ENCODE measurements at places on chromosomes 11 and 22.
A peak's percentile ranks its signal among the peaks of the same experiment; 100 is the strongest.

DNA sequence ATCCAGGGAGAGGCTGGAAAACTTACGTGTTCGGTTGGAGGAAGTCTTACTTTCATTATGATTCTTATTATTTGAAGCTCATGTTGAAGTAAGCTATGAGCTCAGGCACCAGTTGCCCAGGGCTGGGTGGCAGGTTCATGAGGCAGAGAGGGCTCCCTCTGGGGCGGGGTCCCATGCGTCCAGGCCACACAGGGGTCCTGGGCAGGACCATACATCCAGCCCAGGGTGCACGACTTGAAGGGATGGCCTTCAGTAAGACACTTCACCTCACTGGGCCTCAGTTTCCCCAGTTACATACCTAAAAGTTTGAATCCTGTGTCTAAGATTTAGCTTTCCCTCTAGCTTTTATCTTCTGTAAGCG, 107.3 kb upstream of the B3GAT1 start:
- no peak for DNase-seq

GRCh38 chr11:57482782-57483561, 22.6 kb downstream of the RTN4RL2 start:
- no peak for DNase-seq

DNA sequence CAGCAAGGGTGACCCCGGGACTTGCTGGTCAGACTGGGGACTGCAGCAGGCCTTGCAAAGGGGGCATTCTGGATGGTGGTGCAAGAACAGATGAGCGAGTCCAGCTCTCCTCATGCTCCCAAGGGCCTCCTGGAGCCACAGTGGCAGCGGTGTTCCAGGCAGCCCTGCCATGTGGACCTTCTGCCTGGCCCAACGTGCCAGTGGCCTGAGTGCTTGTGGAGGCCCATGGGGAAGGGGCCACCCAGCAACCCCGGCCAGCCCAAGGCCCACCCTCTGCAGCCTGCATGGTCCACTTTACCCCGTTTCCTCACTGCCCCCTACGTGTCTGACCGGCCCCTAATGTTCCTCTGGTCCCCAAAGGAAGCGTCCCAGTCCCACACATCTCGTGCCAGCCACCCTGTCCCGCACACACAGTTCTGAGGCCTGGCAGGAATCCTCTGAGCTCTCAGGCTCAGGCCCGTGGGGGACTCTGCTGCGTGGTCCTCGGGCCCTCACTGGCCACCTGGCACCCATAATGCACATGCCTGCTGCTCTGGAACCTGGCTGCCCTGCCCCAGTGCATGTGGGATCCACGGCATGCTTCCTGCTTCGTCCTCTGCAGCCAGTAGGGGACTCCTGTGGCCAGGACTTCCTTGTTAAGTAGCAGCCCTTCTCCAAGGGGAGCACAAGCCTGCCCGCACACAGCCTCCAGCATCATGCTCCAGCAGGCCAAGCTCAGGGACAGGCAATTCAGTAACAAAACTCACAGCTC, 85.5 kb downstream of the DGCR2 start:
- no peak for DNase-seq

DNA sequence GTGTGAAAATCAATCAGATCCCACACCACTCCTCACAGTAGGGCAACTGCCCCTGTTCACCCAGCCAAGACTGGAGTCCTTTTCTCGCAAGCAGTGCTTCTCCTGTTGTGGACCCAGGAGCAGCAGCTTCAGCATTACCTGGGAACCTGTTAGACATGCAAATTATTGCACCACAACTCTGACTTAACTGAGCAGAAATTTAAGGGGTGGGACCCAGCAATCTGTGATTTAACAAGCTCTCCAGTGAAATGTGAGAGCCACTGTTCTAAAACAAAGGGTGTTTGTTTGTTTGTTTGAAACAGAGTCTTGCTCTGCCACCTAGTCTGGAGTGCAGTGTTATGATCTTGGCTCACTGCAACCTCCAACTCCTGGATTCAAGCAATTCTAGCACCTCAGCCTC, 591.4 kb downstream of the SOX6 start:
- no peak for DNase-seq

- DNase-seq: no peak
Measured at GRCh38 chr11:101323997-101324396, 194.4 kb upstream of the PGR start.

- no peak for DNase-seq
Measured at GRCh38 chr11:64868904-64869570, 9.4 kb downstream of the EHD1 start.

DNA sequence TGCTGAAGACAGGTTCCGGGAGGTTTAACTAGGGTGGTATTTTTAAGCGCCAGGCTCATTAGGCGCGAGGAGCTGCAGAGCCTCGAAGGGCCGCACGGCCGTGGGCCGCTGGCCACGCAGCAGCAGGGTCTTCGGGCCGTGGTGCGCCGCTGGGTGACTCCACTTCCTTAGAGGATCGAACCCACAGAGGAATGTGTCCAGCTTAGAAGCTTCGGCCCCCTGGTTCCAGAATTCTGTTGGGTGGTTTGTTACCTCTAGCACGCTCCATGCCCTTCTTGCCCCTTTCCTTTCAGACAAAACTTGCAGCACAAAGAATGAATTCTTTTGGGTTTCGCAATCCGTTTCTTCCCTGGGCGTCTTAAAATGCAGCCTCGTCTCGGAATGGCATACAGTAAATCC, 773 bp upstream of the PATL1 start:
- DNase-seq: no peak

DNA sequence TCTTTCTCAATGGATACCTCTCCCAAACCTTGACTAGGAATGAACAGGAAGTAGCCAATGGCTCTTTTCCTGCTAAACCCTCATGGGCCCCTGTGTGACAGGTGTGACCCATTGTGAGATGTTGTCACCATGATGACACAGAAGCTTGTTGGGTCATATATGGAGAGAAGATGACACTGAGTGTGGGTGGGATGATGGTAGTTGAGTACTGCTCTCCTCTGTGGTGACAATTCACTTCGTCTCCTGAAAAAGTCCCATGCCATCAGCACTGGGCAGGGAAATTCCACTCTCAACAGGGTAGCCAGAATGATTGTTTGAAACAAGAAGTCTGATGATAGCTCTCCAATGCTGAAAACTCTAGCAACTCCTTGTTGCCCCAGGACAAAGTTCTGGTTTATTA, 94.0 kb upstream of the SEZ6L start:
- no peak for DNase-seq

DNA sequence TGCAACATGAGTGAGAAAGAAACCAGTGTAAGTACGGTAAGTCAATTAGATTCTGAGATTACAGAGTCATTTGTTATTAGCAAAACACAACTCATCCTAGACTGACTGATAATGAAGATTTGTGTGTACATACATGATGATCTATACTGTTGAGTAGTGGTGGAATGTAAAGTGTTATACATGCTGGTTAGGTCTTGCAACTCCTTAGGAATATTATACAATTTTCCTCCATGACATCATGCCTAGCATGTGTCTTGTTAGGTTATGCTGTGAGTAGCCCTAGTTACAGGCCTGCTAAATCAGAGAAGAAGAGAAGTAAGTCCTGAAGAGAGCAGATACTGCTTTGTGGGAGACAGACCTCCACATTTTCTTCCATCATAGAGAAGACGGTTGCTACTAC, 880.6 kb downstream of the LUZP2 start:
- DNase-seq: no peak

DNA sequence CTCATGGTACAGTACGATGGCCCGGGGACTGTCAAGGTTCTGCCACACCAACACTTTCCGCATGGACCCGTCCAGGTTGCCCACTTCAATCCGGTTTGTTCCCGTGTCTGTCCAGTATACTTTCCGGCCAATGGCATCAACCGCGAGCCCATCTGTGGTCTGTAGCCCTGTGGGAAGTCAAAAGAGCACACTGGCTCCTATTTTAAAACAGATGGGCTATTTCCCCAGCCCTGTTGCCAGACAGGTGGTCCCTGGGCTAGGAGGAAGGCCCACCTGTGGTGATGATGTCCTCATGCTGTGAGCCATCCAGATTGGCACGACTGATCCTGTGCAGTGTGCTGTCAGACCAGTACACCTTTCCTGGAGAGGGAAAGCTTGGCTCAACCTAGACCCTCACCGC, 30.4 kb upstream of the CKAP5 start:
- no peak for DNase-seq

DNA sequence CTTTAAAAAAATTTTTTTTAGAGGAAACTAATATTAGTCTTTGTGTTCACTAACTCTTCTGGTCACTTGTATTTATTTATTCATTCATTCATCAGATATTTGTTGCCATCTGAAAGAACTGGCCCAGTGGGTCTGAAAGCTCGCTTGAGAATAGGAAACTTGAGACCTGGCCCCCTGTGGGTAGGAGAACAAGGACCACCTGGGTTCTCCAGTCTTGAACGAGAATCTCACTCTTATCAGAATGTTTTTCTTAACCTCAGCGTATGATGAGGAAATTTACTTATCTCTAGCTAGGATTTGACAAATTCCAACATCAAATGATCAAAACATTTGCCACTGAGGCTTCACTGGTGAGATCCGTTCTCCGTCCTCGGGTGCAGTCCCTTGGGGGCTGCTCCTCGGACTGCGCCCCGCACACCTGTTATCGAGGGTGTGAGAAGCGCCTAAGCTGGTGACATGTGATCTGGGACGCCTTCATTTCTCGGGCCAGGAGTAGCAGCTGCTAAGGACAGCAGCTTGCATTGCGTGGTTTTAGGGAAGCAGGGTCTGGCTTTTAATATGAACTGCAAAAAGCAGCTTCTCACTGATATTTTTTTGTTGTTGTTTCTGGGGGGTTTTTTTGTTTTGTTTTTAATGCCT, 6.3 kb downstream of the C22orf31 start:
- no peak for DNase-seq

GRCh38 chr22:49325531-49326395, 501.9 kb downstream of the BRD1 start:
- DNase-seq: no peak

DNA sequence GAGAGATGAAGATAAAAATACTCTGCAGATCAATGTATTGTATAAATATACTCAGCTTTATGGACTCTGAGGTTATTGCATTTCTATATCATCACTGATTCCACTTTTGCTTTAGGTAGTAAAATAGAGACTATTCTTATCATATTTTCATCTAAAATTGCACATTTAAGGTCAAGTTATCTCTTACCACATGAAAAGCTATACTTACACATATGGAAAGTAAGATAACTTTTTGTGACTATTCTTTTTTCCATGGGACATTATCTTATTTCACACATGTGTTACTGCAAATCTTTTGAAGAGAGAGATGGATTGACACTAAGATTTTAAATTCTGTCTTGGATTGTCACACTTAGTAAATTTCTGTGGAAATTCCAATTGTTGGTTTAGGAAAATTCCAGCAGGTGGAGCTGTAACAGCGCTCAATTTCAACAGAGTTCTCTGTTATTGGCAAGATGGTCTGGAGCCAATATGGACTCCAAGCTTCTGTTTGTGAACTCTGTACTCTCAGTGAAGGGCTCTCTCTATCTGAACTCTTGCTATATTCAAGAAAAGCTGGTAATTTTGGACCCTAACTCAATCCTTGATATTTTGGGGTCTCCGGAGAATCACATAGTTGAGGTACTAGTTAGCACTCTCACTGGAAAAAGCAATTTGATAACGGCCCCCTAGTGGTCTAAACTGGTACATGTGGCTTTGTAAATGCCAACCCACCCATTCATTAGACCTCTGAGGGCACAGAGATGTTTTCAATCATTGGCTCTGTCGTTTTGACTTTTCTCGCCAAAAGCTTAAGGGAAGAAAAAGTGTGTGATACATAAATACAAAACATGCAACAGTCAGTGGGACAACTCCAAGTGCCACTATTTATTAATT, 429.7 kb downstream of the ETS1 start:
- peak; percentile 63 for DNase-seq

- no peak for DNase-seq
Measured at GRCh38 chr11:94832604-94833235, 64.6 kb downstream of the AMOTL1 start.

- DNase-seq: no peak
Measured at GRCh38 chr11:64510759-64511158, 80.3 kb upstream of the SLC22A12 start.

DNA sequence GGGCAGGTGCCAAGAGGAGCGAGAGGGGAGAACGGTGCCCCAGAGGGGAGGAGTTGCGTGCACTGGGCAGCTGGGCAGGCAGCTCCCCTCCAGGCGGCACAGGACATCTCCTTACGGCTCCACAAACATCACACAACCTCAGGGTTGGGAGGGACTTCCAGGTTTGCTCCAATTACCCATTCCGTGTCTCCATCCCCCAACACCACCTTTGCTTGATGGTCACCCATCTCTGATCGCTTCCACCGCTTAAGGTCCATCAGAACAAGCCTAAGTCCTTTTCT, 14.5 kb upstream of the TP53AIP1 start:
- no peak for DNase-seq

DNA sequence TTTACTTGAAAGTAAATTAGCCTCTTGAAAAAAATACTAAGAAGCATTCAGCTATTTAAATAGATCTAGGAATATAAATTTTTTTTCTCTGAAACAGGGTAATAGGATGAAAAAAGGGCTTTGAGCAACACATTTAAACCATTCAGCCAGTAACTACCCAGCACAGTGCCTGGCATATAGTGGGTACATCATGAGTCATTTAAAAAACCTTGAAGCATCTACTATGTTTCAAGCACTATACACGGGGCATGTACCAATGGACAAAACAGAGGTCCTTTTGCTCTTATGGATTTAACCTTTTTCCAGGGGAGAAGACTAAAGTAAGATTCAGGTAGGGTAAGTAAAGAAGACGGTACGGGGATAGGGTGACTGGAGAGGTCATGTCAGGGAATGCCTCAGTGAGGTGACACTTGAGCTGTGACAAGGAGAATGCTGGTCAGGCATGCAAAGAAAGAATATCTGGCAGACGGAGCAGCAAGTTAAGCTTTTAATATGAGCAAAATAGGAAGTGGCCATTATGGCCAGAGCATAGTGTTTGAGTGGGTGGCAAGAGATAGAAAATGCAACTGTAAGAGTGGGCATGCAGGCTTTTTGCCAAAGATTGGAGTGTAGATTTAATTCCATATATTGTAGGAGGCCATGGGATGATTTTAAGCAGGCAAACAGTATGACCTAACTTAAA, 101.1 kb downstream of the HIPK3 start:
- DNase-seq: no peak

DNA sequence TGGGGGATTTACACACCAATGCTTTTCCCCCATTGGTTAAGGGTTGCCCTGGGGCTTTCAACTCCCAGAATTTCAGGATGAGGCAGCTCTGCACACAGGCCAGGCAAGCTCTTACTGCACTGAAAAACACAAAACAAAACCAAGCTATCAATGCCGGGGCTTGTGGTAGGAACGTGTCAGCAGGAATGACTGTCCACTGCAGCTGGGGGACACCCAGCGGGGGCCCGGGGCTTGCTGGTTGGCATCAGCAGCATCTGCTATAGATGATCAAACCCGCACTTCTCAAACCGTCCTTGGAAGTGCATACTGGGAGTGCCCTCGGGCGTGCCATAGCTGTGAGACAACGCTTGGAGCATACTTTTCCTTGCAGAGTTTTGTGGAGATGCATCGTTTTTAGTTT, 7.7 kb downstream of the TP53AIP1 start:
- no peak for DNase-seq

DNA sequence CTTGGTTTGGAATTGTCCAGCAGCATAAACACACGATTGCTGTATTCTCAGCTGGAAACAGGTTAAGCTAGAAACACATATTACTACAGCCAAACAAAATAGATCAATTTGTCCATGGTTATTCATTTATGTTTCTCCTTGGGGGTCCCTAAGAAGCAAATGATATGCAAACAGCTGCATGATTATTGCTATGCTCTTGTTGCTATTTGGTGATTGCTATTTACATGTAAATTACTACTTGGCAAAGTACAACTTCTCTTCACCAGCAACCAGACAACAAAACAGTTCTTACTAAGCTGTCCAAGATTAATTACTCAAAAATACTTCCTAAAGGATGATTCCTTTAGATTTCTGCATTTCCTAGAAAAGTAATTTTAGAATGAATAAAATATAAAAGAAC, 567.9 kb upstream of the ARHGAP42 start:
- no peak for DNase-seq

- DNase-seq: no peak
Measured at GRCh38 chr11:10002221-10002620, 291.8 kb downstream of the SBF2 start.
